ENCODE measurements at places on chromosomes 2 and 18. TPM values are rescaled to one million over a fixed set of nuclear protein-coding genes. Genes with fewer than 3 reads are reported as not detected.

- no peak overlapping the region for H3K27ac ChIP-seq
- H3K36me3 ChIP-seq: no peaks in the 10 kb centered on the region
- H3K27me3 ChIP-seq: no peaks in the 10 kb centered on the region
- DNase-seq: no peak
- H3K4me3 ChIP-seq: no peak overlapping the region
Observed at GRCh38 chr2:5677133-5677532, 15.1 kb upstream of the SOX11 start.

The CROCC2 gene
- 0.15 TPM for total RNA-seq

GRCh38 chr2:231390667-231391066 lies 4.8 kb upstream of the B3GNT7 start:
- H3K4me3 ChIP-seq: no peak overlapping the region
- no peak overlapping the region for H3K27ac ChIP-seq
- H3K27me3 ChIP-seq: no peaks in the 10 kb centered on the region
- no peak for DNase-seq
- peaks cover 9% of the 10 kb centered on the region for H3K4me1 ChIP-seq

GRCh38 chr18:12518326-12518725 lies 110.6 kb downstream of the PRELID3A start:
- H3K27me3 ChIP-seq: no peaks in the 10 kb centered on the region
- H3K36me3 ChIP-seq: no peaks in the 10 kb centered on the region
- no peak for DNase-seq
- 0 out of 2 replicates have a peak, but pooled peaks cover 4% of the 10 kb centered on the region for H3K4me1 ChIP-seq
- H3K27ac ChIP-seq: no peak overlapping the region

GRCh38 chr2:38125842-38126241 lies 49.9 kb upstream of the CYP1B1 start:
- no peak for DNase-seq
- H3K4me3 ChIP-seq: no peak overlapping the region
- H3K36me3 ChIP-seq: no peaks in the 10 kb centered on the region
- H3K27ac ChIP-seq: no peak overlapping the region
- H3K27me3 ChIP-seq: 0 out of 2 replicates have a peak, but pooled peaks cover under 1% of the 10 kb centered on the region
- H3K4me1 ChIP-seq: no peaks in the 10 kb centered on the region

The RFTN2 gene
- not detected for total RNA-seq

The CPO gene
- total RNA-seq: not detected

DNA sequence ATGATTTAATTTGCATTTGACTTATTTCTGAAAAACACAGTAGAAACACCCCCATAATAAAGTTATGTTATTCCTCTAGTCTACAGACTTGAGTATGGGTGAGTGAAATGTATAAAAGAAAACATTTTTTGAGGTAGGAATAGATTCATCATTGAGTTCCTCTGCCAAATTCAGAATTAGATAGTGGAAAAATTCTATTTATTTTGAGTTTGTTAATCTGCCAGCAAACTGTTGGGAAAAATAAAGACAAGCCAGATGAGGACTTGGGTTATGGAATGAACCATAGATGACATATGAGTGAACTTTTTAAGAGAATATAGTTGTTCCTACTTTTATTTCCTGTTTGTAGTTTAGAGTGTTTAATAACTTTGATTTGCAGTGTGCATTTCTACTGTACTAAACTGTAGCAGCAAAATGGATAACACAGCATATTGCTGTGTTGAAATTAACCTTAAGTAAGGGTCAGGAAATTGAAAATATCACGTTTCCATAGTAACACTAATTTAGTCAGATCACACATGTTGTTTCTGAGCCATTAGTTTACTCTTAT lies 35.6 kb upstream of the PNPT1 start:
- no peak overlapping the region for H3K4me3 ChIP-seq
- H3K4me1 ChIP-seq: peaks cover 6% of the 10 kb centered on the region
- H3K27me3 ChIP-seq: no peaks in the 10 kb centered on the region
- DNase-seq: no peak
- no peak overlapping the region for H3K27ac ChIP-seq

GRCh38 chr18:49626842-49627467 lies 65.1 kb downstream of the LIPG start:
- H3K27me3 ChIP-seq: no peaks in the 10 kb centered on the region
- no peak for DNase-seq
- peaks cover 44% of the 10 kb centered on the region for H3K4me1 ChIP-seq
- H3K36me3 ChIP-seq: no peaks in the 10 kb centered on the region
- H3K27ac ChIP-seq: no peak overlapping the region
- H3K4me3 ChIP-seq: no peak overlapping the region

The SUCLG1 gene
- 92.2 TPM for total RNA-seq

The ATP6V1C2 gene
- 0.23 TPM for total RNA-seq

DNA sequence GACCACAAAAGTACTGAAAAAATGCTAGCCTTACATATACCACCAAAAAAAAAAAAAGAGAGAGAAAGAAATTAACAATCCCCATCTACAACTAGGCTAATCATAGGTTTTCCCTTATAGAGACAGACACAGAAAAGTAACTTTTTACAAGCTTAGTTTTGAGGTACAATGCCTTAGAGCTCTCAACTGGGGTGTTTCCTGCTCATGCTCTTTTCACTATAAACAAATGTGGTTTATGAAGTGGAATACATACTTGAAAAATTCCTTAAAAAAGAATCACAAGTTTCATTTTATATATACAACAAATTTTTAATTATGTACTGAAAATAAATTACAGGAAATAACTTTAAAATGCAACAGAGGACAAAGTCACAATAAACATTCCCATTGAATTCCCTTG lies 82.5 kb downstream of the ATL2 start:
- no peak overlapping the region for H3K4me3 ChIP-seq
- H3K27me3 ChIP-seq: no peaks in the 10 kb centered on the region
- H3K36me3 ChIP-seq: peaks cover 47% of the 10 kb centered on the region

The LAMA1 gene
- total RNA-seq: 11.9 TPM

The OTOF gene
- total RNA-seq: not detected

- H3K27ac ChIP-seq: peak overlapping the region; percentile 85
- H3K4me3 ChIP-seq: peak overlapping the region; percentile 88
- no peaks in the 10 kb centered on the region for H3K36me3 ChIP-seq
- DNase-seq: peak; percentile 58
- peaks cover 3% of the 10 kb centered on the region for H3K4me1 ChIP-seq
- no peaks in the 10 kb centered on the region for H3K27me3 ChIP-seq
Observed at GRCh38 chr18:46917803-46918600, 600 bp downstream of the KATNAL2 start.

GRCh38 chr2:175310813-175311504 lies 129.4 kb upstream of the ATP5MC3 start:
- no peak overlapping the region for H3K4me3 ChIP-seq
- no peaks in the 10 kb centered on the region for H3K4me1 ChIP-seq
- H3K36me3 ChIP-seq: no peaks in the 10 kb centered on the region
- no peaks in the 10 kb centered on the region for H3K27me3 ChIP-seq
- H3K27ac ChIP-seq: no peak overlapping the region
- DNase-seq: no peak
